ENCODE measurements at places on chromosomes 11 and 22.
A peak's percentile ranks its signal among the peaks of the same experiment; 100 is the strongest.

- DNase-seq = no peak
These were observed 432 bp downstream of the TNKS1BP1 start for GRCh38 chr11:57324154-57324885.

- DNase-seq = peak; percentile 67
These were observed 561 bp downstream of the TRMT112 start for GRCh38 chr11:64316672-64317324.

DNA sequence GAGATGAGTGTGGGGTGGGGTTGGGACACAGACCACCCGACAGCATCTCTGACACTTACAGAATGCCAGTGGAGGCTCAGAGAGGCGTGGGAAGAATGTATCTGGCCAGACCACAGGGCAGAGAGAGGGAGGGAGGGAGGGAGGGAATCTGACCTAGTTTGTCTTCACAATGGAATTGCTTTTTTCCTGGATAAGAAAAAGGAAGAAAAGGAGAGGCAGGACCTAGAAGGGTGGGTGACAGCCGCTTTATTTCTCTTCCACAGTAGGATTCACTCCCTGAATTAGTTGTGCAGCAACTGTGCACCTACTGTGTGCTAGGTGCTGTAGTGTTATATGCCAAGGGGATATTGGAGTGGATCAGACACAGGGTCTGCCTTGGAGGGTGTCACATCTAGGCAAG lies 3.7 kb downstream of the KCNK4 start:
- DNase-seq = no peak

DNA sequence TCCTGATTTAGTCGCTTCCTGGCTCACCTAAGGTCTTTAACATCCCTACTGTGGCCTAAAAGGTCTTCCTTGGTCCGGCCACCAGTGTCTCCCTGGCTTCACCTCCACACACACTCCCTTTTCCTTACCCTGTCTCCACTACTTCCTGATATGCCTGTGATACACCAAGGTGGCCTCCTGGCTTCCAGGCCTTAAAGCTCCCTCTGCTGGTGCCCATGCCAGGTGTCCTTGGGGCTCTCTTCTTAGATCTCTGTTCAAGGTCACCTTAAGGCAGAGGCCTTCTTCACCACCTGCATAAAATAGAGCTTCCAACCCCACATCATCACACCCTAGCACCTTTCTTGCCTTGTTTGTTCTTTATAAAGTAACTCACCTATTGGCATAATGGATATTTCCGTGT lies 787.7 kb downstream of the NTM start:
- no peak for DNase-seq

DNA sequence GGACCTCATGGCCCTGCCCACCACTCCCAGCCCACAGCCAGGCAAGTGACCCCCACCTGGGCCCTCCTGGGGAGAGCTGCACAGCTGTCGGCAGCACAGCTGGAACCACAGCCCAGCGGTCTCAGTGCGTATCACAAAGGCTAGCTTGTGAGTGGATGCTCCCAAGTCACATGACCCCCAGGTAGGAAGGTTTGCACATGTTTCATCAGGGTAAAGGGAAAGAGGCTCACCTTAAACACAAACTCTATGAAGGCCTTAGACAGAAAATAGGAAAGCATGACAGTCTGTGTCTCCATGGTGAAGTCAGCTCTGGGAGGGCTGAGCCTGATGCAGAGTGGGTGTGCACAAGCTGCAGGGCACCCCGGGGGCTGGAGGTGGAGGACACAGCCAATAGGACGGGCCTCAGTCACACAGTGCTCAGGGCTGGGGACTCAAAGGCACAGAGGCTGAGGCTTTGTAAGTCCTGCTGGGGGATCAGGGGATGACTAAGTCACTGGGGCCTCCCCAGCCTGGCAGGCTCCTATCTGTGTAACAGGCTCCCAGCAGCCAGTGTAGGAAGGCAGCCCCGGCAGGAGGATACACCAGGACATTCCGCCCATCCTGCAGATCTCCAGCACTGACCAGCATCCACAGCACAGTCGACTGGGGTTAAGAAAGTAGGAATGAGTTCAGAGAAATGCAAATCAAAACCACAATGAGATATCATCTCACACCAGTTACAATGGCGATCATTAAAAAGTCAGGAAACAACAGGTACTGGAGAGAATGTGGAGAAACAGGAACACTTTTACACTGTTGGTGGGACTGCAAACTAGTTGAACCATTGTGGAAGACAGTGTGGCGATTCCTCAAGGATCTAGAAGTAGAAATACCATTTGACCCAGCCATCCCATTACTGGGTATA lies 22.0 kb downstream of the CELSR1 start:
- DNase-seq = no peak

- DNase-seq = no peak
These were observed 378.7 kb downstream of the NTM start for GRCh38 chr11:131749101-131749500.

DNA sequence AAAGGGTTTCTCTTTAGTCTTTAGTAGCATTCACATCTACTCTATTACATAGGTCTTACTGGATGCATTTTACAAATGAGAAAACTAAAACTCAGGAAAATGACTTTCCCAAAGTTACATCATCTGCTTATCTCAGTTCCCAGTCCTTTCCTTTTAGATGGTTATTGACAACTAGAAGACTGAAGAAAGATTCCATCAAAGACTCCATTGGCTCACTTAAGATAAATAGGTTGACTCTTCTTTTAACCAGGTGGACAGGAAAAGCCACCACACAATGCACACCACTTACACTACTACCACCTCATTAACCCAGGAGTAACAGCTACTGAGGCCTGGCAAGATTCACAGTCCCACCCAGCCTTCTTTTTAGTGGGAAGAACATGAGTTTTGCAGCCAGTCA lies 123.6 kb downstream of the TRIM44 start:
- DNase-seq = no peak

DNA sequence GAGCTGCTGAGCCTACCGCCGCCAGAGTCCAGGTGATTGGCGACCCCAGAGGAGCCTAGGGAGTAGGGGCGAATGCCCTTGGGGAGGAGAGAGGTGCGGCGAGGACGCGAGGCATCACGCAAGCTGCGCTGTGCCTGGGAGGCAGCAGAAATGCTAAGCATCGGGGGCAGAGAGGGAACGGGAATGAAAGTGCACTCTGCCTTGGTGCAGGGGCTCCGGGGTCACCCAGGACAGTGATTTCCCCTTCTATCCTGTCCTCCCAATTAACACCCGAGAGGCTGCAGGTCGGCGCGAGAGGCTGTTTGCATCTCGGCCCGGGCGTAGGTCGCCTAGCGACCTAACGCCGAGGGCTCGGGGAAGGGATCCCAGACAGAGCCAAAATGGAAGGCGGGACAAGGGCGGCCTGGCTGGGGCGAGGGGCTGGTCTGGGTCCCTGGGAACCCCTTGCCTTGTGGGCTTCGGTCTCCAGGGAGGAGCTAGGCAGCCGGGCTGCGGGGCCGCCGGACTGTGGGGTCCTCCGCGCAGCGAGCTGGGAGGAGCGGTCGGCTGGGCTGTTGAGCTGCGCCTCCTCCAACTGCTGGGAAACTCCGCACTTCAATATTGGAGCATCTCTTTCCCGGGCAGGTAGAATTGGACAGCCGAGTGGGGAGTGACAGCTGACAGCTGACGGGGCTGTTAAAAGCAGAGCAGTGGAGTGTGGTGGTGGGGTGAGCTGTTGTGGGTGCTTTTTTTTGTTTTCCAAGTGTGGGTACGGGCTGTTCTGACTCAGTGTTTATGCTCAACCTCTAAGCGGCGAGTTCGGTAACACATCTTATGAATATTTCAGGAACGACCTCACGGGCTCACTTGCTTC lies 657 bp downstream of the ELMOD1 start:
- peak; percentile 50 for DNase-seq

GRCh38 chr11:6079463-6079862 lies 28.0 kb upstream of the OR56B4 start:
- DNase-seq = no peak

DNA sequence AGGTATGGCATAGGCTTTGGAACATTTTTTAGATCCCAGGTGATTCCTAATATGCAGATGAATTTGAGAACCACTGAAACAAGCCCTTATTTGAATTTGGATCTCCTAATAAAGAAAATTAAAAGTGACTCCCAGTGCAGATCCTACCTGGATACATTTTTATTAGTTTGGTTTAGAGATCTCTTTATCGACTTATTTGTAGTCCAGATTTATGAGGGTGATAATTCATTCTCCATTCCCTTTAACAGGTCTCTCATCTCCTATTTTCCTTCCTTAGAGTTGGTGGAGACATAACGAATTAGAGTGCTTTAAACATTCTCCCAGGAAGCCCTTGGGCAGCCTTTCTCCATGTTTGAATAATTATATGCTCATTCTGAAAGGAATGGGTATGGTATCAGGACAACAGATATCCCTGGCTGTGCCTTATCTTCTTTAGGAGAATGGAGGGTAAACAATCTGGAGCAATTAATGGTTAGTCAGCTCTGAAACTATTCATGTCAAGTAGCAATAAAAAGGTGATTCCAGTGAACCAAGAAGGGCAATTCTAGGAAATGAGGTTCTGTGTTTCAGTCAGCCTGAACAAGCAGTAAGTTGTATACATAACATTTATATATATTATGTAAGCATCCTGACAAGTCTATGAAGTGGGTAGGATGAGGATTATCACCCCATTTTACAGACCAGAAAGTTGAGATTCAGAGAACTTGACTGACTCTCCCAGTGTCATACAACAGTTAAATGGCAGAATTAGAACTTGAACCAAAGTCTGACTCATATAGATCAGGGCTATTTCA lies 53.9 kb upstream of the RCE1 start:
- no peak for DNase-seq

DNA sequence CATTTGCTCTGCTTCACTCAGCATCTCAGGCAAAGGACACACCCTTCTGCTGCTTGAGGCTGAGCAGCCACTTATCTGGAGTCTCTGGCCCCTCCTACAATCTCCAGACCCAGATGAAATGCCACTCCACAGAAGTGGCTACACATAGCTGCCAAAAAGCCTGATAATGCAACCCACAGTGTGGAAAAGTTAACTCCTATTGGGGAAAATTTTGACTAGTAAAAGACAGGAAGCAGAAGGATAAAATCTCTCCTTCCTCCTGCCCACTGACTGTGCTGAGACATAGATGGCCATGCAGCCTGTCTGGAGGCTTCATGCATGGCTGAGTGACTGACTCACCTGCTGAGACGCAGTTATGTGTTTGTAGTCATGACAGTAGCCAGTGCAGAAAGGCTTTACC lies 92.3 kb upstream of the TEAD1 start:
- no peak for DNase-seq

GRCh38 chr22:41511521-41511968 lies 32.7 kb downstream of the POLR3H start:
- no peak for DNase-seq

DNA sequence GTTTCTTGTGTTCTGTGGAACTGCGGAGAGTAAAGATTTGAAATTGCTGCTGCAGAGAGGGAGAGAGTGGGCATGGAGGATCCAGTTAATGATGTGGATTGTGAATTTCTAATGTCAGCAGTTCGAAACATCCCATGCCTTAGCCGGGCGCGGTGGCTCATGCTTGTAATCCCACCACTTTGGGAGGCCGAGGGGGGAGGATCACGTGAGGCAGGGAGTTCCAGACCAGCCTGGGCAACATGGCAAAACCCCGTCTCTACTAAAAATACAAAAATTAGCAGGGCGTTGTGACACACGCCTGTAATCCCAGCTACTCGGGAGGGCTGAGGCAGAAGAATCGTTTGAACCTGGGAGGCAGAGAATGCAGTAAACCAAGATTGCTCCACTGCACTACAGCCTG lies 1.1 kb upstream of the CAVIN3 start:
- no peak for DNase-seq

DNA sequence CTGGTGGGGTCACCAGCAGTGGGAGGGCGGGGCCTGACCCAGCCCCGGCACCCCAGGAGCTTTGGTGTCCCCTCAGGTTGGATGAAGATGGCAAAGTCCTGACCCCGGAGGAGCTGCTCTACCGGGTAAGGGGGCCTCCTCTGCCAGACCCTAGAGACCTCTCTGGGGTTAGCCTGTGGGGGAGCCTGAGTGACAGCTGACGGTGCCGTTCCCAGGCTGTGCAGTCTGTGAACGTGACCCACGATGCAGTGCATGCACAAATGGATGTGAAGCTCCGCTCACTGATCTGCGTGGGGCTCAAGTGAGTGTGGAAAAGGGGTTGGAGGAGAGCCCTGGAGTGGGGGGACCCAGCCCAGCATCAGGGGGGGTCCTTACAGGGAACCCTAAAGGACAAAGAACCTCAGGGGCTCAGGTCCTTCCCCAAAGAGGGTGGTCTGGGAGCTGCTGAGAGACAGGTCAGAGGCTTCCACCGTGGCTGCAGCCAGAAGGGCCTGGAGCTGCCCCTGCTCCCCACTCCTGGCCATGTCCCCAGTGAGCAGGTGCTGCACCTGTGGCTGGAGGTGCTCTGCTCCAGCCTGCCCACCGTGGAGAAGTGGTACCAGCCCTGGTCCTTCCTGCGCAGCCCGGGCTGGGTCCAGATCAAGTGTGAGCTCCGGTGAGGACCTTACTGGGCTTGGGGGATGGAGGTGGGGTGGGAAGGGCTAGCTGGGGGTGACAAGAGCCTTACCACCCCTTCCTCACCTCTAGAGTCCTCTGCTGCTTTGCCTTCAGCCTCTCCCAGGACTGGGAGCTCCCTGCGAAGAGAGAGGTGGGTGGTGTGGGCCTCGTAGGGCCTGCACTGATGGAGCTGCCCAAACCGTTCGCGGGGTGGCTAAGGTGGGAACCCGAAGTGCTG lies 38.6 kb downstream of the SGSM3 start:
- DNase-seq = no peak

- no peak for DNase-seq
These were observed 150.0 kb downstream of the OPCML start for GRCh38 chr11:133382131-133382812.

GRCh38 chr11:61187505-61188130 lies 15.7 kb upstream of the PGA3 start:
- peak; percentile 84 for DNase-seq
